Stimulated activated CD4-positive, alpha-beta T cell treated with anti-CD3 and anti-CD28 coated beads, Interleukin-4, amount 100 ng/mL, for 24 hours (primary cell): ENCODE measurements at places on chromosomes 7 and 10.

DNA sequence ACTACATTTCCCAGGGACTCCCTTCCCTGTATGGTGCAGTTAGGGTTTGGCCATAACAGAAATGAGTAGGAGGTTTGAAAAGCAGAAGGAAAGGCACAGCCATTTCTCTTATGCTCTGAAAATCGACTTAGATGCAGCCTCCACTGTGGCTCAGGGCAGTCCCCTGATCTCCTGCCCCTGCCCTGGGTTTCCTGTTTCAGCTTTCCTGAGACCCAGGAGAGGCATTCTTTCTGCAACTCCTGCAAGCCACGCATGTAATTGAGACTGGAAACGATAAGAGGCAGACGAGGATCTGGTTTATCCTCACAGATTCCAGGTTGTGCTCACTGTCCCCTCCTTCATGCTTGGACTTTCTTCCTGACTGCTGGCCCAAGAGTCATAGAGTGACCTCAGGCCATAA is 461.2 kb upstream of the VSTM2A start:
- DNase-seq, result no peak

DNA sequence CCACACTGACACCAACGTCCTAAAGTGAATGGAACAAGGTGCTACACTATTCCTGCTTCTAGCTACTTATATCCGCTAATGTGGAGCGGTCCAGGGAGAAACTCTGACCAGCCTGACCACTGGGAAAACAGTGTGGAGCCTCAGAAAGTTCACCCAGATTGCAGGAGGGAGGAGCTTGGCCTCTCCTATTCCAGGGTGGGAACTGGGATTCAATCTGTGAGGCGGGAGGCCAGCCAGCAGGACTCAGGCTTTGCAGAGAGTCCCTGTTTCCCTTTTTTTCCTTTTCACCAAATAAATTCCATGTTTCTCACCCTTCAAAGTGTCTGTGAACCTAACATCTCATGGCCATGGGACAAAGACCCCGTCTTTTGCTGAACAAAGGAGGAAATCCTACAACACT is 86.4 kb upstream of the SEMA3C start:
- no peak for DNase-seq

DNA sequence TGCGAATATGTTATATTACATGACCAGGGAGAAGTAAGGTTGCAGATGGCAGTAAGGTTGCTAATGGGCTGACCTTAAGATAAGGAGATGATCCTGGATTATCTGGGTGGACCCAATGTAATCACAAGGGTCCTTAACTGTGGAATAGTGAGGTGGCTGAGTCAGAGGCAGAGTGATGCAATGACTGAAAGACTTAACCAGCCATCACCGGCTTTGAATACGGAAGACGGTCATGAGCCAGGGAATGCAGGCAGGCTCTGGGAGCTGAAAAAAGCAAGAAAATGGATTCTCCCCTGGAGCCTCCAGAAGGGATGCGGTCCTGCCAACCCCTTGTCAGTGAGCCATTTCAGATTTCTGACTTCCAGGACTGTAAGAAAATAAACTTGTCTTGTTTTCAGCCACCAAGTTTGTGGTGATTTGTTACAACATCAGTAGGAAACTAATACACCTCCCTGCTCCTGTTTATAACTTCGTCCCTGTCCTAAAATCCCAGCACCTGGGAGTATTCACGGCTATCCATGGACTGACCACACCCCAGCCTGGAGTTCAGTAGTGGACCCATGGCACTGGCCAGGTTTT is 4.6 kb upstream of the C10orf95 start:
- DNase-seq, result no peak

GRCh38 chr10:120983721-120984120 is 132.6 kb downstream of the WDR11 start:
- DNase-seq, result no peak

DNA sequence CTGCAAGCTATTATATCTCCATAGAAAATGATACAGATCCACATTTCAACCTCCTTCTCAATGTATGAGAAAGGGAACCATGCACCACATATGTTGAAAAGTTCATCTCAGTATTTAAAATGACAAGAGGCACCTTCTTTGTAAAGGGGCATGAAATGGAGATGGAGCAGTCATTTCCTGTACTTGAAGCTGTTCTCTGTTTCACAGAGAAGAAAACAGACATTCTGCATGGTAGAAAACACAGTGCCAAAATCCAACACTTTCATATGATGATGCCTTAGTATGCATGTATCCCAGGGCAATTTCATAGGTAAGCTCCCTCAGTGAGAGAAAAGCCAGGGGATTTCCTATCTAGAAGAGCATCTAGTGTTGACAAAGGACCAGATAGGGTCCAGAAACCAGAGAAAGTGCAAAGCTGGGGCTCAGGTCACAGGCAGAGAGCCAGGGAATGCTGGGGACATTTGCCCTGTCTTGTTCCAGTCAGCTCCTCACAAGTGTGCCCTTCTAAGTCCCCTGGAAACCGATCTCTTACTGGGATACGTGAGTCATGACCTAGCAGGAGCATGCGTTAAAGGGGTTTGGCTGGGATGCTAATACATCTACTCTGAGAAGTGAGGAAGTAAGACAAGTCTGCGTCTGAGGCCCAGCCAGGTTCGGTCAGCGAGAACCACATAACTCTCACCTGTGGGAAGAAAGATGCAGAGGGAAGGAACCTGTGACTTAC is 118.7 kb downstream of the ICA1 start:
- DNase-seq, result no peak

GRCh38 chr10:44978570-44979280 is at the start of gene DEPP1:
TSS of gene DEPP1 (minus strand) at chr10:44978809. CDS start at chr10:44978030, 779 bp downstream.
- DNase-seq, result no peak

- no peak for DNase-seq
Measured at GRCh38 chr10:122852261-122852660, 6.6 kb upstream of the CUZD1 start.

DNA sequence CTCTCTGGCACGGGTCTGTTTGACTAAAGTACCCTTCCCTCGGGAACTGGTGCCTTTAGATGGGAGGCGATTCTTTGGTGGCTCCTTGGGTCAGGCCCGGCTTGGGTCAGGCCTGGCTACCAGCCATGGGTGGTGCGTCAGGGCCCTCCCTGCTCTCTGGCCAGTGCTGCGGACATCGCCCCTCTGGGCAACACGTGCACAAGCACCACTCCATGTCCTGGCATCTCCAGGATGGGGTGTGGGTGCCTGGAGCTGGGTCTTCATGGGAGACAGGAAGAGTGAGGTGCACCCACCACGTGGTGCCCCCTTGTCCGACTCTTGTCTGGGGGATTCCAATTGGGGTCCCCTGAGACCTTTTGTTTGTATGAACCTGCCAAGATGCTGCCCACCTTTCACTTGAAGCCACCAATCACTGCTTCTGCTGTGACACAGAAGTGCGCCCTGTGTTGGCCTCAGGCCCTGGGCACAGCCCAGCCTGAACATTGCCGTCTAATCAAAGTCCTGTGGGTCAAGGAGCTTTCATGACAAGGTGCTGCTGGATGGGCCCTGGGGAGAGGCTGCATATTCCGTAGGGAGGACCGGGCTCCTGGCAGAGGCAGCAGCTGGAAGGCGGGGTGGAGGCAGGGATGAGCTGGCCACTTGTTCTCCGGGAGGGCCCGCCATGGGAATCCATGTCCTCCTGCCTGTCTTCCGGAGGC is 11.1 kb upstream of the PWWP2B start:
- DNase-seq, result no peak

DNA sequence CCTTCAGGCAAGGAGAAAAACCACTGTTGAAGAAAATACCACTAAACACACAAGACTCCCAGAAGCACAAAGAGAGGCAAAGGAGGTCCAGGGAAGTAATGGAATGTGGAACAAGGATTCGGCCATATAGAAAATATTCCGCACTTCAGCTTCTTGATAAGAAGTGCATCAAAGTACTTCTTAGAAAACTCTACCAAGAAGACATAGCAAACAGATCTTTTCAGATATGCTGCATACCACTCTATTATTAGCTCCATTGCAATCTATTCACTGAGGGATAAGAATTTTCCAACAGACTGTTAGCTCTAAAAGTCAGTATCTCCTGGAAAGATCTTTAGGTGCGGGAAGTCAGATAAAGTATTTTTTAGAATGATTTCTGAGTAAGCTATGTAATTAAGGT is 231.8 kb downstream of the WDR11 start:
- no peak for DNase-seq

GRCh38 chr10:94443047-94443446 is 40.7 kb downstream of the TBC1D12 start:
- no peak for DNase-seq

DNA sequence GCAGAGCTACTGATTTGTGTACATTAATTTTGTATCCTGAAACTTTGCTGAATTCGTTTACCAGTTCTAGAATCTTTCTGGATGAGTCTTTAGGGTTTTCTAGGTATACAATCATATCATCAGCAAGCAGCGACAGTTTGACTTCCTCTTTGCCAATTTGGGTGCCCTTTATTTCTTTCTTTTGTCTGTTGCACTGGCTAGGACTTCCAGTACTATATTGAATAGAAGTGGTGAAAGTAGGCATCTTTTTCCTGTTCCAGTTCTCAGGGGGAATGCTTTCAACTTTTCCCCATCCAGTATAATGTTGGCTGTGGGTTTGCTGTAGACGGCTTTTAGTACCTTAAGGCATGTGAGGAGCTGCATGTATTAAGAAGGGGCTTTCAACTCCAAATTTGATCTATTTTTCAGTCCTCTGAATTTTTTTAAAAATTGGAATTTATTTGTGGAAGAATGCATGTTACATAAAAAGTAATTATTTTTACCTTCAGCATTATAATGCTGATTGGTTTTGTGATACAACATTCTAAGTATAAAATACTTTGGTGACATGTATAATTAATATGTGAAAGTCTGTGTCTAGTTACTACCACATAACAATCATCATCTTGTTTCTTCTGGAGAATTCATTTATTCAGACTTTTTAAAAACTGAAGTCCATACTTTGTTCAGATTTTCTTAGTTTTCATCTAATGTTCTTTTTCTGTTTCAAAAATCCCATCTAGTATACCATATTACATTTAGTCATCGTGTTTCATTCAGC is 49.6 kb downstream of the CPED1 start:
- DNase-seq, result no peak

DNA sequence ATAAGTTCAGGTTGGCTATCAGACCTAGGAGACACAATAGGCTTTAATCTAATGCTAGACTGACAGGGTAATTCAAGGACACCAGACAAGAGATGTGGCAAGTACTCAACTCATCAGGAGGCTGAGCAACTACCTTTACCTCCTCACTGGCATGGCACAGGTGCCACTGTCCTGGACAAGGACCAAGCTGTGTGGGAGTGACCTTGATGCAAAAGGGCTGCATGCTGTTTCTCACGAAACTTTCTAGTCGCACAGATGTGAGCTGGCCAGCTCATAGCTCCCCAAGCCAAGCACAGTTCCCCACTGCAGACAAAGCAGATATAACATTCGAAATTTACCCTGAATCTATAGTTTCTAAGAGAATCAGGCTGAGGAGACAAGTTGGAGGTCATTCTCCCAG is 207.6 kb upstream of the GHITM start:
- DNase-seq, result no peak

GRCh38 chr7:17319164-17320101 is 21.0 kb downstream of the AHR start:
- DNase-seq, result no peak

DNA sequence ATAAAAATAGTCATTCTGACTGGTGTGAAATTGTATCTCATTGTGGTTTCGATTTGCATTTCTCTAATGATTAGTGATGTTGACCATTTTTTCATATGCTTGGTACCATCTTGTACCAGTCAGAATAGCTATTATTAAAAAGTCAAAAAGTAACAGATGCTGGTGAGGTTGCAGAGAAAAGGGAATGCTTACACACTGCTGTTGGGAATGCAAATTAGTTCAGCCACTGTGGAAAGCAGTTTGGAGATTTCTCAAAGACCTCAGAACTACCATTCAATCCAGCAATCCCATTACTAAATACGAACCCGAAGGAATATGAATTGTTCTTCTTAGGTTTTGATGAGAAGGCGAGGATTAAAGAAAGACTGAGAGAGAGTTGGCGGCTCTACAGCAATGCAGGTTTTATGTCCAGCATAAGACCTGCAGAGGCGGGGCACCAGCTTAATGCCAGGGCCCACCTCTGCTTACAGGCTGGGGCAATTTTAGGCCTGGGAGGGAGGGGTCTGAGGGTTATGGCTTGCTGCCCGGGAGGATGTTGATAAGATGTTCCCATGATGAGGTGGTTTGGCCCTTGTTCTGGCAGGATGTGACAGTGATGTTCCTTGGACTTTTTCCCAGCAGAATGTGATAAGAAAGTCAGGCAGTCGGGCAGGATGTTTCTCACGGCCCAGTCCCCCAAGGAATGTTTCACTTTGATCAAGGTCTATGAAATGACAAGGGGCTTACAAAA is 74.4 kb downstream of the MEST start:
- DNase-seq, result no peak

- no peak for DNase-seq
Measured at GRCh38 chr7:141387521-141388217, 163.5 kb upstream of the AGK start.

GRCh38 chr7:132869166-132869861 is 212.6 kb downstream of the CHCHD3 start:
- DNase-seq, result no peak

DNA sequence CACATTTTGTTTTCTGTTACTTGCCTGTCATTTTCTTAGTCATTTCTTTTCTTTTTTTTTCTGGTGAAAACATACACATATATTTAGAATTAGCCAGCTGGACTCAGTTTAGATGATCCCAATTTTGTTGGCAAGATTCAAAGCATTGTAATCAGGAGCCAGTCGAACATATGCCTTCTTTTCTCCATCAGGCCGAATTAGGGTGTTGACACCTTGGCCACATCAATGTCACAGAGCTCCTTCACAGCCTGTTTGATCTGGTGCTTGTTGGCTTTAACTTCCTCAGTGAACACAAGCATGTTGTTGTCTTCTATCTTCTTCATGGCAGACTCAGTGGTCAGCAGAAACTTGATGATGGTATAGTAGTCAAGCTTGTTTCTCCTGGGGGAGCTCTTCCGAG is 32.6 kb downstream of the PHF14 start:
- no peak for DNase-seq

DNA sequence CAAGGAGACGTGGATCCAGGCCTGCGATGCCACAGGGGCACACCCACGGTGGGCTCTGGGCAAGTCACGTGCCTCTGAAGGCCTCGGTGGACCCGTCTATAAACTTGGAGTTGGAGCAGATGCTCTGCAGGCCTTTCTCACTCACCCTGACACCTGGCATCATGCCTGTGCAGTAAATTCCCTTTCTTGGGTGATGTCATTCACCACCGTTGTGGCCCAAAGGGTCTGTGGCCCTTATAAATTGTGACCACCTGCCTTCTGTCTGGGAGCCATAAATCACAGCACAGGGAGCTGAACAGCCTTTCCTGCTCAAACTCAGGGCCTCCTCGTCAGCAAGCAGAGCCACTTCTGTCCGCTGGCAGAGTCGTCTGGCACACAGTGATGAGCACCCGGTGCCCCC is 52.2 kb downstream of the GPAM start:
- no peak for DNase-seq

- DNase-seq, result no peak
Measured at GRCh38 chr10:103888113-103888841, 29.7 kb downstream of the STN1 start.

- no peak for DNase-seq
Measured at GRCh38 chr10:44801383-44802327, 109.5 kb upstream of the TMEM72 start.

- DNase-seq, result no peak
Measured at GRCh38 chr7:157136372-157136771, 2.4 kb upstream of the UBE3C start.
